ENCODE measurements at places on chromosomes 1 and 21.

- no peak for DNase-seq
Measured at GRCh38 chr1:56295949-56296929, 283.1 kb downstream of the PLPP3 start.

DNA sequence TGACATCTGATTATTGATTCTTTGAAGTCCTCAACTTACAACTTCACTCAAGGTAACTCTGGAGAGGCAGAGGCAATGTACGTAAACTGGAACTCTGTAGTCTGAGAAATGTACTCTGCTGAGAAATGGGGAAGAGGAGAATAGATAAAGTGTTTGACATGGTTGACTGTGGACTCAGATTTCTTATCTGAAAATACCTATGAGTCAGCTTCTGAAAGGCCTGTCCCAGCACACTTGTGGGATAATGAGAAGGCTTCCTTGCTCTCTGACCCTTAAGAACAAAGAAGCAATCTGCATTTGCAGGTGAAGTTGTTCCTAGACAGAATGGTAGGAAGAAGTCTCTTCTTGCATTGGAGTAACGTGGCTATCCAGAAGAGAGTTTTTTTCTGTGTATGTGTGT is 1573.5 kb downstream of the BRINP3 start:
- DNase-seq: no peak

GRCh38 chr1:108815566-108815965 is 41.3 kb downstream of the AKNAD1 start:
- no peak for DNase-seq

- no peak for DNase-seq
Measured at GRCh38 chr1:196255762-196256161, 352.5 kb downstream of the KCNT2 start.

GRCh38 chr1:170313306-170313705 is 167.5 kb downstream of the NTMT2 start:
- no peak for DNase-seq

DNA sequence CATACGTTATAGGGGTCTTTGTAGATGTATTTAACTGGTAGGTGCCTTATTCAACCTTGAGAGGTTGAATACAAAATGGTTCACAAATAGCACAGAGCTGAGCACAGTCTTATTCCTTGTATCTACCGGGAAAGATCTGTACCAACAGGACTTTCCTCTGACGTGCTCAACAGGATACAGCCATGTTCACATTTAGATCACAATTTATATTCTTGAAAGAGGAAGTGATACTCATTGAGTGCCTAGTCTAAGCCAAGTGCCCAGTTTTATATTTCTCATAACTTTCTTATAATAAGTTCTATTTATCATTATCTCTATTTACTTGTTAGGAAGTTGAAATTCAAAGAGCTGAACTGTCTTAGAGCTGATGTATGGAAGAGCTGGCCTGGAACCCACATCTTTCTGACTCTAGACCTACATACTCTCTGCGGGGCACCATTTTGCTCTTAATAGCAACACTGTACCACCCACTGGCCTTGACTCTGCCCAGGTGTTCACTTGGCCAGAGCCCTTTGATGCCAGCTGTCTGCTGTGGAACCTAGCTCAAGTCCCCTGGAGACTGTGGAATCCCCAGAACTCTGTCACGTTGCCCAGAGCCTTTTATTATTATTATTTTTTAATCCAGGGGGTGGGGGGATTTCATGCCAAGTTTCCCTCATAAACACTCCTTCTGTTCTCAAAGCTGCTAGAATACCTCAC is 156.2 kb downstream of the TPR start:
- no peak for DNase-seq

DNA sequence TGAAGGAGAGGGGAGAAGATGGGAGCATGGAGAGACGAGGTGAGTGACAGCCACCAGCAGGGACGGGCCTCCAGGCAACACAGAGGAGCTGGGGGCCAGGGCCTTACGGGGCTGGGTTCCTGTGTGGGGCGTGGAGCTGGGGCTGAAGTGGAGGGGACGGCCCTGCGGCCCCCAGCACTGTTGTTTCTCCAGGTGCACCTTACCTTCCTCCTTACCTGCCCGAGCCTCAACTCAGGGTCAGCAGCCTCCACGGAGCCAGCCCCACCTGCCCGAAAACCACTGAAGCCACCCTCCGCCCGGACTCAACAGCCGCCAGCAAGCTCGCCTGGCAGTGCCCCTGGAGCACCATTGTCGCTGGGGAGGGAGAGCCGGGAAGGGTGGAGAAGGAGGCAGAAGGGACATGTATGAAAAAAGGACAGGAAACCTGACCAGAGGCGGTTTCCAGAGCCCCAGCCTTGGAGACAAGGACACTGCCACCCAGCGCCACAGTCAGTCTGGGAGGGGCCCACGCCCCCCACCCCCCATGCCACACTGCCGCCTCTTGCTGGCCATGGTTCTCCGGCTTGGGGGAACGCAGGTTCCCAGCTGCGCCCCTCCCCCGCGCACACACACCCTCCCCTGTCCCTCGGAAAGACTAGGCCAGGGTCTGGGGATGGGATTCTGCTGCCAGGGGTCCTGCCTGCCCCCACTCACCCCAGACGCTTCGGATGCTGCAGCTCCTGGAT is 10.6 kb downstream of the PLA2G2F start:
- no peak for DNase-seq

DNA sequence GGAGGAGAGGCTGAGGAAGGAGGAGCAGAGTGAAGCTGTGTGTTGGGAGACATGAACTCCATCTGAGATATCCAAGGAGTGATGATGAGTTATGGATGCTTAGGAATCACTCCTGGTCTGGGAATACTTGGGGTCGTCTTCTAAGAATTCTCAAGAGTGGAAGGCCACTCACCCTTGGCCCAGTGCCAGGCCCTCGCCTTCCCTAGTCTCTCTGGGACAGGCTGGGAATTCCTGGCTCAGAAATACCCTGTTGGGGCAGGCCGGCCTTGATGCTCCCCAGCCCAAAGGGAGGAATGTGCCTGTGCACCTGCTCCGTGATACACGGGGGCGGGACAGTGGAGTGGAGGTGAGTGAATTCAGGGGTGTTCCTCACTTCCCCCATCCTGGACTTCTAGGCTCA is 12.6 kb upstream of the LMNA start:
- DNase-seq: no peak

- peak; percentile 69 for DNase-seq
Measured at GRCh38 chr1:15525050-15526020, 1.3 kb upstream of the DNAJC16 start.

DNA sequence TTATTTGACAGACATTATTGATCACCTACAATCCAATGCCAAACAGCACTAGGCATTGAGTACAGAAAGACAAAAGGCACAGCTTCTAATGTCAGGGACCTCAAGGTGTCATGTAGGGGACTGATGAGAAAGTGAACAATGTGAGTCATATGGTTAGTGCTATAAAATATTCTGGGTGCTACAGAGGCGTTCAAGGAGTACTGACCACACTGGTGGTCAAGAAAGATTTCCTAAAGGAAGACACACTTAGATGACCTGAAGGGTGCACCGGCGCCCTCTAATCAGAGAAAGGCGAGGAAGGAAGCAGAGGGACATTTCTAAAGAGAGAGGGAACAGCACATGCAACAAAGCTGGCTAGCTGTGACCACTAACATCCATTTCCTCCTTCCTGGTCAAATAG is 64.9 kb upstream of the F3 start:
- DNase-seq: no peak

DNA sequence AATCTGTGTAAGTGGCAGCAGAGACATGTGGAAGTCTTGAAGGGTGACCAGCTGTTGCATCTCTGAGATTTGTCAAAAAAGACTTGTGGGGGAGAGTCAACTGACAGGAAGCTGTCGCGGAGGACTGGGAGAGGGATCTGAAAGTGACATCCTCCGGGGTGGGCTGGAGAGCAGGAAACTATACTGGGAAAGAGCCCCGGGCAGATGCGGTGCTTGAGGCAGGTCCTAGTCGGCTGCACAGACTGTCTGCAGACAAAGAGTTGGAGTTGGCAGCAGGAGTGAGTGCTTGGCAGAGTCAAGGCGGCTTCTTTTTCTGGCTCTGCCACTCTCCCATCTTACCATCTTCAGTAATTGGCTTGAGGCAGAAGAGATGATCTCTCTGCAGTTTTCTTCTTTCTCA is 294.0 kb upstream of the C1orf87 start:
- DNase-seq: peak; percentile 12

- no peak for DNase-seq
Measured at GRCh38 chr1:171206978-171207355, 21.9 kb downstream of the FMO2 start.

GRCh38 chr1:206955476-206956451 is 9.5 kb upstream of the PIGR start:
- DNase-seq: no peak

DNA sequence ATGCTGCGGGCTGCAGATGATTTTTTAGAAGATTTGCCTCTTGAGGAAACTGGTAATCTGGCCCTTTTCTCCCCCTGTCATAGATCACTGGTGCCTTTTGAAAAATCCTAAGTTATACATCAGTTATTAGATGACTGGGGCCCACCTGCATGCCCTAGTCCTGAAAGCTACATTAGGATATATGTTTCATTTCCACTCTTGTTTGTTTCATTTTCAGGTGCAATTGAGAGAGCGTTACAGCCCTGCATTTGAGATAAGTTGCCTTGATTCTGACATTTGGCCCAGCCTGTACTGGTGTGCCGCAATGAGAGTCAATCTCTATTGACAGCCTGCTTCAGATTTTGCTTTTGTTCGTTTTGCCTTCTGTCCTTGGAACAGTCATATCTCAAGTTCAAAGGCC is 8.1 kb upstream of the IFI44 start:
- no peak for DNase-seq

GRCh38 chr1:230082211-230082610 is 15.2 kb downstream of the GALNT2 start:
- DNase-seq: no peak

GRCh38 chr21:17045214-17045853 is 467.5 kb upstream of the CXADR start:
- DNase-seq: no peak

DNA sequence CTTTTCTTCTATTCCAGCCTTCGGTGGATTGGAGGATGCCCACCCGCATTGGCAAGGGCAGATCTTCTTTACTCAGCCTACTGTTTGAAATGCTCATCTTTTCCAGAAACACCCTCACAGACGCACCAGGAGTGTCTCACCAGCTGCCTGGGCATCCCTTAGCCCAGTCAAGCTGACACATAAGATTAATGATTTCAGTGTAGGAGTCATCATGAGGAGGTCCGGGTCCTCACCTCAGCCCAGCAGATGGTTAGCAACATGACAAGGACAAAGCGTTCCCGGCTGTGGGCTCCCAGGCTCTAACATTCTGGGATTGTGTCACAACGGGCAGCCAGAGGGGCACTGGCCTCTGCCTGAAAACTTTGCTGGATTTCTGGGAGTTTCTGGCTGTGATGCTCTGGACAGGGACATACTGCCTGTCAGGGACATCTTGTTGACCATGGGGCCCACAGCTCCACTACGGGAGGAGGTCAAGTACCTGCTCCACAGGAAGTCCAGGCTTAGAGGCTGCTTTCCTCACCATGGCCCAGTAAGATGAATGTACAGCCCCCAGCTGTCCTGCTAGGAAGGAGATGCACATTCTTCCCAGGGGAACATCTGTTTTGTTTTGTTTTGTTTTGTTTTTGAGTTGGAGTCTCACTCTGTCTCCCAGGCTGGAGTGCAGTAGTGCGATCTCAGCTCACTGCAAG is 204.0 kb upstream of the COA6 start:
- no peak for DNase-seq

DNA sequence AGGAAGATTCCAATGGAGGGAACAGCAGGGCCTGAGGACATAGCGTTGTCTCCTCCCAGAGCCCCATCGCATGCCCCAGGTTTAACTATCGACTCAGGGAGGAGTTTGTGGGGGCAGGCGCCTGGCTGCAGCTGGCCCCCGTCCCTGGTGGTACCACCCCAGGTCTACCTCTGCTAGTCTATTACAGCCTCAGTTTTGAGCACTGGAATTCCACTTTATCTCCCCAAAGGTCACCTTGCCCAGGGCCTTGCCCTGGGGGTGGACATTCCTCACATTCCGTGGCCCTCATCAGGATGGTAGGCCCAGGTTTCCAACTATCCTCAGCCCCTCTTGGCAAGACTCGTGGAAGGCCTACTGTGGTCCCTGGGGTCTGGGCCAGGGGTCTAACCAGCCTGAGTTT is 65.4 kb upstream of the SSBP3 start:
- DNase-seq: no peak

DNA sequence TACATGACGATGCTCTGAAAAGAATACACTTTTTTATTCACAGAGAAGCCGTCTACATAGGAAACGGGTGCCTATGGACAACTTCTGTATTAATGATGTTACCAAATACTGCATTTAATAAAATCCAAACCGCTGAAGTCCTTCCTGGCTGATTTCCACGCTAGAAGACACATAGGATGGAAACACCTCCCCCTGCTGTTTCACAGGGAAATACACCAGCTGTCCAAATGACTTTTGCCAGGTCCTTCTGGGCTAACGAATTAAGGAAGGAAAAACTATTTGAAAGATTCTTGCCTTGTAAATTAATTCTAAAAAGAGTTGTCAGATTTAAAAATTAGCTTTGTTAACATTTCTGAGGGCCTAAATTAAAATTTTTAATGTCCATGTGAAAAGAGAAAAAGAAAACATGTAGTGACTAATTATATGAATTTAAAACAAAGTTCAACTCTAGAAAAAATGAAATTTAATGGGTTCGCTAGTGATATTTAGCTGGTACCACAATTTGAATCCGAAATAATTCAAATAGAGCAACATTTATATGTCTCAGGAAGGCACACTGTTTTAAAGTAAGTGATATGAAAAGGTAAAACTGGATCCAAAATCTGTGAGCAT is 146.0 kb downstream of the RERE start:
- DNase-seq: no peak

GRCh38 chr1:156033011-156033410 is 12.3 kb upstream of the SSR2 start:
- DNase-seq: no peak

GRCh38 chr1:45848714-45849113 is 45.3 kb downstream of the MAST2 start:
- DNase-seq: no peak

DNA sequence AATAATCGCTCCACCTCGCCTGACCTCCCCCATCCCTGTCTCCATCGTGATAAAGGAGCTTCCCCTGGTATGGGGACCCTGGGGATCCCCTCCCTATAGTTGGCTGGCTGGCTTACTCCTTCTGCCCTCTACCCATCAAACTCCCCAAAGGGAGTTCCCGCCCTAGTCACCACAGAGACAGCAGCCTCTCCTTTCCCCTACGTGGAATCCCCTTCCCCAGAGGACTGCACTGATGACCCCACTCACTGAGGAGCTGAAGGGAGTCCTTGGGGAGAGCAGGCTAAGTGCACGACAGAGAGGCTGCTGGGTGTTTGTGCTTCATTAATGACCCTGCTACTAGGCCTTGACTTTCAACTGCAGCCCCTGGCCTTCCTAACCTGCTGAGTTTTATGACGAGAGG is 1.9 kb downstream of the CADM3 start:
- DNase-seq: no peak

DNA sequence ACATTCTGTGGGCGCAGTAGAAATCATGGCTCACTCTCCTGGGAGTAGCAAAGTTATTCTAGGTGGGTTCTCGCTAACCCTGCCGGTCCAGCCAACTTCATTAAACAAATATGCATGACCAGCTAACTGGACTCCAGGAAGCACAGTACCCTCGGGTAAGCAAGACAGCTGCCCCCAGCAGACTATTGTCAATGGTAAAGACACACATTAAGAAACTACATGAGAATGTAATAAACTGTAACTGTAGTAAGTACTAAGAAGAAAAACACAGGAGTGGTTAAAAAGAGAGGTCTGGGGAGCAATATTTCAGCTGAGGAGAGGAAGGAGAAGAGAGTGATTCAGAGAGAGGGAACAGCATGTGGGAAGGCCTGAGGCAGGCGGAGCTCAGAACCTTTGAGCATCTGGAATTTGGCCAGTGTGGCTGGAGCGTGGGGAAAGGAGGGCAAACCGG is 7.4 kb downstream of the SLC2A5 start:
- DNase-seq: no peak
